Vagina (tissue), 2 donors: ENCODE measurements at places on chromosomes 6 and 20.

- no peak for DNase-seq
Measured at GRCh38 chr6:89045011-89045387, 35.6 kb upstream of the PNRC1 start.

GRCh38 chr20:18719426-18719825 lies 94.2 kb upstream of the SCP2D1 start:
- DNase-seq: no peak

DNA sequence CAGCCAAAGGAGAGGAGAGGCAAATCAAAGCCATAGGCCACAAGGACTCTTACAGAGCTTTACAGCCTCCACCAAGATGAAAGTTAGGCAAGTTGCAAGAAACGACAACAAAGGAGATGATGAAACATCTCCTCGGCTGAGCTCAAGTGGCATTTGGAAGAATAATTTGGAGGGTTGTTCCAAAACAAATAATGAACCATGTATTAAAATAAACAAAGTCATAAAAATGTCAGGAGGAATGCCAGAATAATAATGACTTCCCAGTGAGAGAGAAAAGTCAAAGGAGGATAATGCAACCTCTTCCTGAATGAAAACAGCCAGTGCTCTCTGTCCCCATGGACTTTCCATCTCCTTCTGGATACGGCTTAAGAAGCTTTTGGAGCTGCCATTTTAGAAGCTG lies 371.4 kb upstream of the ID4 start:
- DNase-seq: no peak

- DNase-seq: no peak
Measured at GRCh38 chr6:131049608-131050007, 13.4 kb downstream of the EPB41L2 start.

DNA sequence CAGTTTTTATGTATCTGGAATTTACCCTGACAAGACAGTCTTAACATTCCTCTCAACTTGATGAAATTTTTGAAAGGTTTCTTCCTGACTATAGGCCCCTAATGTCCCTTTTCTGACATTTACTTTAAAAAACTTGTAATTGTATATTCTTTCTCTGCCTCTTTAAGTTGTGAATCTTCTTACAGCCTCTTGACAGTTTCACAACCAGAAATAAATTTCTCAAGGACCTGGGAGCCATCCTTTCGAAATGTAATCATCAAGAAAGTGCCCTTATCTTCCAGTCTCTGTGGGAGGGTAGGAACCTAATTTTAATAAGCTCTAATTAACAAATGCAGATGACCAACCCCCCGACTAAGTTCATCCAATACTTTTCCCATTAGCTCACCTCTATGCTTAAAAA lies 403.6 kb upstream of the GJE1 start:
- DNase-seq: no peak

- no peak for DNase-seq
Measured at GRCh38 chr6:147527197-147527596, 18.7 kb downstream of the SAMD5 start.
